ELR (cell line): ENCODE measurements at places on chromosomes 5 and 9.

- peak; percentile 20 for DNase-seq
Measured at GRCh38 chr5:113271015-113271414, 163.8 kb downstream of the TSSK1B start.

DNA sequence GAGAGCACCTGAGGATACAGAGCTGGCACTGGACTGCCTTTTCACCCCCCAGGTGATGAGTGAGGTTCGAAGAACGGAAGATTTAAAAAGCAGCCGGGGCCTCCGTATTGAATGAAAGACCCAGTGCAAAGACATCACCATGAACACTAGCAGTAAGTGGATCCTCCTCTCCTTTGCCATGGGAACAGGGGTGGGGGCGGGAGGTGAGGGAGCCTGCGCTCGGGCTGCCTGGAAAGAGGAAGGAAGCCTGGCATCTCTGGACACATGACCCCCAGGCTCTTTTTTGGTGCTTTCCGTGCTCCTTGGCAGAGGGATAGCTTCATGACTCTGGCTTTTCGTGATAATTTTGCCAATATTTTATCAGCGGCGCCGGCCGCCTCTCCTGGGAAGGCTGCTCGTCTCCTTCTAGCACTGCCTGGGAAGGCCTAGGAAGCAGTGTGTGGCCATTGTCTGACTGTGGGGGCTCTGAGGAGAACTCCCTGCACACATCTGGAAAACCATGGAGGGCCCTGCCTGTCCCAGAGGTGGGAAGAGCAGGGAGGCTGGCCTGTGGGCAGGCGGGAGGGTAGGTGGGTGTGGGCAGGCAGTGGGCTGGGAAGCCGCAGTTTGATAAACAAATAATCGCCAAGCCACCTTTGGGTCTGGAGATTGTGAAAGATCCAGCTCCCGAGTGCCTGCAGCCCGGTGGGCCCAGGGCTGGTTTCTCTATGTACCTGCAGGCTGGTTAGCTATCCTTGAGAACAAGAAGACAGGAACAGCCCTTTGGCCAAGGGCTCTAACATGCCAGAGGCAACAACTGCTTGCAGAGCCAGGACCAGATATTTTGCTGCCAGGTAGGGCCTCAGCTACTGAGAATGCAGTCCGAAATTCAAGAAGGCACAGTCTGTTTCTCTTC lies 911 bp downstream of the ABLIM3 start:
- peak; percentile 67 for DNase-seq

- DNase-seq: no peak
Measured at GRCh38 chr5:137502632-137503031, 3.5 kb upstream of the SPOCK1 start.

- DNase-seq: no peak
Measured at GRCh38 chr9:89065921-89066320, 74.7 kb downstream of the S1PR3 start.

- peak; percentile 2 for DNase-seq
Measured at GRCh38 chr5:64318175-64318574, 152.5 kb downstream of the RNF180 start.

DNA sequence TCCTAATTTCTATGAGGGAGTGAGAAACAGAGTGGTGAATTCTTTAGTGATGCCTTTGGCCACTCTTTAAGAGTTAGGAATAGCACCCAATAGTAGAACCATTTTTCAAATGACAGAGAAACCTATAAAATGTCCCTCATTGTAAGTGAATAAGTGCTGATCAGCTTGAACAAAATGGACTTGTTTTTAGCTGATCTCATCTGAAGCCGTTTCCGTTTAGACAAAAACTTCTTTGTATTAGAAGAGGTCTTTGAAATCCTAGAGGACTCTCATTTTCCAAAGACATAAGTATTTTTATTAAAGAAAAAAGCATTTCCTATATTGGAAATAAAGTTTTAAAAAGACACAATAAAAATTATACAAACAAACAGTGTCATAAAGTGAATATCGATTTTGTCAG lies 273.9 kb downstream of the ARHGEF28 start:
- DNase-seq: no peak

- DNase-seq: no peak
Measured at GRCh38 chr5:74833537-74834266, 32.5 kb downstream of the FAM169A start.

- peak; percentile 83 for DNase-seq
Measured at GRCh38 chr9:134544388-134545214, 97.0 kb upstream of the COL5A1 start.

GRCh38 chr9:136052472-136052880 lies 42.6 kb downstream of the NACC2 start:
- DNase-seq: peak; percentile 49

DNA sequence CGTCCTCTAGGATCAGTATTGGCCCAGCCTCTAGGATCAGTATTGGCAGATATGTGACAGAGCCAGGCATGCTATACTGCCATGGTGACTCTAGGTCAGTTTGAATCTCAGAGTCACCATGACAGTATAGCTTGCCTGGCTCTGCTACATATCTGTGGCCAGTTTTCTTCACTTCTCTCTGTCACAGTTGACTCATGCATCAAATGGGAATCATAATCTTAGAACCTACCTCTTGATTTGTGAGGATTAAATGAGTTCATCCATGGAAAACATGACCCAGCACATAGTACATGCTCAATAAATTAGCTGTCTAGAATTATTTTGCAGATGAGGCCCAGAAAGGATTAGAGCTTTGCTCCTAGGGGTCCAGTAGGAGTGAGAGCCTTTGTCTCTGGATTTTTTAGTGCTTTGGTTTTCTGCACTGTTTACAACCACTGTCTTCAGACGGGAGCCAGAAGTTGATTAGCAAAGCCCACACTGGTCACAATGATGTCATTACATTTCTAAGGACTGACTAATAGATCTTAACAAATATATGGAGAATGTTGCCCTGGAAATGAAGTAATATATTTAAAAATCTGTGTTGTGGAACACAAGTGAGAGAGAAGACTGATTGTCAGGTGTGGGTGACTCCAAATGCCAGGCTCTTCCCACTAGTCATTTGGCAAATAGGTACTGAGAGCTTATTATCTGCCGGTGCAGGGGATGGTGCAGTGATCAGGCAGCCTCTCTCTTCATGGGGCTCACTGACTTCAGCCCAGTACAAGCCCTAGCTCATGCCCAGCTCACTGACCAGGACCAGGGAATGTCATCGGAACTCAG lies 76.0 kb downstream of the COL15A1 start:
- peak; percentile 97 for DNase-seq

GRCh38 chr5:79806741-79807140 lies 117.1 kb downstream of the CMYA5 start:
- peak; percentile 6 for DNase-seq

GRCh38 chr5:73826301-73827105 lies 200.5 kb downstream of the ARHGEF28 start:
- DNase-seq: peak; percentile 58

- no peak for DNase-seq
Measured at GRCh38 chr5:166977911-166978422, 1313.5 kb upstream of the WWC1 start.

GRCh38 chr9:82223442-82223841 lies 234.9 kb downstream of the SPATA31D1 start:
- no peak for DNase-seq

- peak; percentile 43 for DNase-seq
Measured at GRCh38 chr5:69206528-69207190, 17.3 kb downstream of the CENPH start.

DNA sequence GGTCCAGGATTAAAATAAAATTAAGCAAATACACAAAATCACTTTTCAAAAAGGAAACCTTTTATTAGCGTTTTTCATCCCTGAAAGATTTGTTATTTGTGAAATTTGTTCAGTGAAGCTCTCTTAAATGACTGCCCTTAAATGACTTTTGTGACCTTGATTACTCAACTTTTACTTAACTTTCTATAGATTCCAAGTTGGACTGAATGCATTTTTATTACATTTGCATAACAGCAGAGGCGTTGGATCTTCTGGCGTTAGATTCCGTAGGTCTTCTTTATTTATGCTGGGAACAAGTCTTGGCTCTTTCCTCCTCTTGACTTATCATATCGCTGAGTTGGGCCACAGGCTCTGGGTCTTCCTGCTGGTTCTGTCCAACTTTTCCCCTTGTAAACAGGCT lies 78.4 kb downstream of the APBA1 start:
- DNase-seq: no peak

DNA sequence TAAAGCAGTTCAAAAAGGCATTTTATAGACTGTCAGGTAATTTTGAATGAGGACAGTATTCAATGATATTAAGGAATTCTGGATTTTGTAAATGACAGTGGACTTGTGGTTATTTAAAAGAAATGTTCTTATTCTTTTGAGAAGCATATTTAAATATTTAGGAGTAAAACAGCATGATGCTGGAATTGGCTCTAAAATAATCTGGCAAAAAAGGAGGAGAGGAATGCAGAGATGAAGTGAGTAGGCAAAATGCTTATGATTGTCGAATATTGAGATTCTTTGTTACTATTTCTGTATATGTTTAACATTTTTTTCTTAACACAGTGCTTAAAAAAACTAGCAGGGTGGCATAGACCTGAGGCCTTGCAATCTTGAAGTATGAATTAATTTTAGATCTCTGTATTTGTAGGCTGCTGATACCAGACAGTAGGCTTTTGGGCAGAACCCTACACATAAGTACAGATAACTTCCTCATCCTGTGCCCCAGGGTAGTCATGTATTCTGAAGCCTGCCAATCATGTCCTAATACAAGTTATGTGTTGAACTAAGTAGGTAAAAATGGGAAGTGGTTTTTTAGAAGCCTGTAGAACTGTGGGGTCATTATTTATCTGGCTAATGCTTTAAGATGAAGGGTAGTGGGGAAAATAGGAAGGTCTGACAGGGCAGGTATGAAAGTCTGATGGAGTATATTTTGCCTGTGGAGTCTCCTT lies 9.4 kb downstream of the CD180 start:
- DNase-seq: no peak

GRCh38 chr5:87151547-87151946 lies 116.1 kb upstream of the RASA1 start:
- peak; percentile 99 for DNase-seq

- no peak for DNase-seq
Measured at GRCh38 chr5:19874811-19875210, 113.2 kb downstream of the CDH18 start.

- DNase-seq: no peak
Measured at GRCh38 chr9:84755380-84755779, 85.9 kb downstream of the NTRK2 start.

DNA sequence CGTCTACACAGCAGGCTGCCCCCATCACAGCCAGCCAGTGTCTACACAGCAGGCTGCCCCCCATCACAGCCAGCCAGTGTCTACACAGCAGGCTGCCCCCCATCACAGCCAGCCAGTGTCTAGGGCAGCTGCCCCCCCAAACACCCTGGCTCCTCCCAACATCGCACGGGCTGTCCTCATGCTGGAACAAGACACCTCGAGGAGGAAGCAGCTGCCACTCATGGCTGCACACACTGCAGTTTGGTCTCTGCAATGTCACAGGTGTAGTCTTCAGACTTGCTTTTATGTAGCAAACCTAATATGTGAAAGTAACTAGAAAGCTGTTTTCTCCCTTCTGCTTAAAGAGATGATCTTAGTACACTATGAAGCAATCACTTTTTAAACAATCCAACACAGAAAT lies 9.7 kb downstream of the LRRC14B start:
- no peak for DNase-seq

- peak; percentile 84 for DNase-seq
Measured at GRCh38 chr9:37415011-37415719, 7.3 kb upstream of the GRHPR start.

DNA sequence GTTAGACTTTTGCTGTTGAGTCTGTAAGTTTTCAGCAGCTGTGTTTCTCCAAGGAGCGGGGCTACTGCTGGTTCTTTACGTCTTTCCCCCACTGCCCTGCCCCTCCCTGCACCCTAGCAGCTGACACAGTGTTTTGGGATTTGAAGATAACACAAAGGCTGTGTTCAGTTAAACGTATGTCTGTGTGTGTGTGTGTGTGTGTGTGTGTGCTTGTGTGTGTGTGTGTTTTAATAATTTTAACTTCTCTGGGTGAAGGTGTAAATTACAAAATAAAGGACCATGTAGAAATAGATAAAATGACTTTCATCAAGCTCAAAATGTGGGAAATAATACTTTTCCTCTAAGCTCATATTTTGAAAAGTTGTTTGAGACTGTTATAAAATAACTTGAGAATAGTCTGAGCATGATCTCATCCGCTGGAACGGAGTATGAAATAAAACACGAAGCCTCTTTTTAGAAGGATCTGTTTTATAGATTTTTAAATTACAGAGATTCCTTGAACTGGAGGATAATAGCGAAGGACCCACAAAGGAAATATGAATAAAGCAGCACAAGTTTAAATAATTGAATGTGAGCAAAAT lies 10.9 kb downstream of the ABL1 start:
- DNase-seq: peak; percentile 76

DNA sequence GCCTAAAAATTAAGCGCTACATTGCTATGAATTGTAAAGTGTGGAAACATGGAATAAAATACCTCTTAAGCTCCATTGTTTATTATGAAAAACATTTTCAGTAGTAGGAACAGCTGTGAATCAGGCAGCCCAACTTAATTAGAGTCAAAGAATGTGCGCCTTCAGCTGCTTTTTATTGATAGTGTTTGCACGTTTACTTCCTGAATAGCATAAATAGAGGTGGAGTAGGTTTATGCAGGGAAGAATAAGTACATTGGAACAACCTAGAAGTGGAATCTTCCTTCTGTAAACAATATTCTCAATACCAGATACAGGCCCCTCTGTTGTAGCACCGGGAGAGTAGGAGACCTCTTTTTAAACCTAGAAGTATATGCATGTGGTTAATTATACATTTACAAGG lies 79.9 kb downstream of the IQGAP2 start:
- no peak for DNase-seq

GRCh38 chr5:39020458-39020857 lies 53.7 kb downstream of the RICTOR start:
- DNase-seq: no peak

DNA sequence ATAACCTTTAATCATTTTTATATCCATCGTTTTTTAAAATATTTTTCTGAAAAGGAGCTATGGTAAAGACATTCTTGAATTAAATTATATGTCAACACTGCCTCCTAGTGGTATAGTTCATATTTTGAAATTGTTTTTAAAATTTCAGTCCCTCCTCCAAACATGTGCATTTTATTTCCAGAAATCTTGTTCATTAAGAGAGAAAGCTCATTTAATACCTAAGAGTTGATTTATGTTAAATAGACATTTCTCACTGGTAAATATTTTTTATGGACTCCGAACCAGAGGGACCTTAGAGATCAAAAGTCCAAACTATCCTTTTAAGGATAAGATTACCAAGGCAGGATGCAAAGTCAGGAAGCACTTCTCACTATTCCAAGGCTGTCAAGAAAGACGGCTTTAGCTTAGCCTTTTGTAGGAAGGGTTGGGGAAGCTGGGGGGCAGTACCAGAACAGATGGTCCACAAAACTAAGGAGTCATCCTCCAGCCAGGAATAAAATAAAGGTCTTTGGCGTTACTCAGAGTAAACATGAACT lies 21.6 kb downstream of the BHMT start:
- DNase-seq: peak; percentile 77

DNA sequence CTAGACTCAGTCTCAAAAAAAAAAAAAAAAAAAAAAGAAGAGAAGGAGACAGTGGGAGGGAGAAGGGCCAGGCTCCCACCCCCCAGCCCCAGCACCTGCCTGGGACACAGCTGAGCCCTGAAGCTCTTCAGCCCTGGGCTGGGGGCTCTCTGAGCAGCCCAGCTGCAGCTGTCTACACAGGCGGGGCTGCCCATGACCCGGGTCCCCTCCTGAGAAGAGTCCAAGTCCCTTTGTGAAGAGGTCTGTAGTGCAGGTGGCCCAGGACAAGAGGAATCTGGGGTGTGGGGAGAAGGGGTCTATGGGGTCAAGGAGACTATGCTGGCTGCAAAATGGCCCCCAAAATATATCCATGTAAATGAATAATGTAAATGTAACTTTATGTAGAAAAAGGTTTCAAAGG lies 6.7 kb upstream of the LCN2 start:
- DNase-seq: no peak

GRCh38 chr9:111658943-111659342 lies 2.5 kb upstream of the GNG10 start:
- DNase-seq: no peak

GRCh38 chr9:2018162-2018643 lies 3.1 kb downstream of the SMARCA2 start:
- peak; percentile 12 for DNase-seq
